SJSA1 (cell line): ENCODE measurements at places on chromosomes 3 and 15. TPM values are rescaled to one million over a fixed set of nuclear protein-coding genes. Genes with fewer than 3 reads are reported as not detected.

DNA sequence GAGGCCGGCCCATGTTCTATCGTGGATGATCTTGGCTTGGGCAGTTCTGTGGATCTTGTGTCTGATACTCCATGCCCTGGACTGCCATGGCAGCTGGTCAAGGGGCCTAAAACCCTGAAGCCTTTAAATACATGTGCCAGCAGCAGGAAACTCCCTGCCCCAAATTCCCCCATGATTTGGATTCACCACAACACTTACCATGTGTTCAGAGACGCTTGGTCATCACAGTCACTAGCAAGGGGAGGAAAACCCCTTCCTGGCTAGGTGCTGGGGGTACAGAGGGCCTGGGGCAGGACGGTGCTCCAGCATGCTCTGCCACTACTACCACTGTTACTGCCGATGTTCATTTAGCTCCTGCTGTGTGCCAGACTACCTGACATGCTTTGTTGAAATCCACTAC lies 94.4 kb downstream of the DNAJB8 start:
- DNase-seq = no peak

GRCh38 chr15:40847223-40847961 lies 3.5 kb downstream of the SPINT1 start:
- no peak for DNase-seq

DNA sequence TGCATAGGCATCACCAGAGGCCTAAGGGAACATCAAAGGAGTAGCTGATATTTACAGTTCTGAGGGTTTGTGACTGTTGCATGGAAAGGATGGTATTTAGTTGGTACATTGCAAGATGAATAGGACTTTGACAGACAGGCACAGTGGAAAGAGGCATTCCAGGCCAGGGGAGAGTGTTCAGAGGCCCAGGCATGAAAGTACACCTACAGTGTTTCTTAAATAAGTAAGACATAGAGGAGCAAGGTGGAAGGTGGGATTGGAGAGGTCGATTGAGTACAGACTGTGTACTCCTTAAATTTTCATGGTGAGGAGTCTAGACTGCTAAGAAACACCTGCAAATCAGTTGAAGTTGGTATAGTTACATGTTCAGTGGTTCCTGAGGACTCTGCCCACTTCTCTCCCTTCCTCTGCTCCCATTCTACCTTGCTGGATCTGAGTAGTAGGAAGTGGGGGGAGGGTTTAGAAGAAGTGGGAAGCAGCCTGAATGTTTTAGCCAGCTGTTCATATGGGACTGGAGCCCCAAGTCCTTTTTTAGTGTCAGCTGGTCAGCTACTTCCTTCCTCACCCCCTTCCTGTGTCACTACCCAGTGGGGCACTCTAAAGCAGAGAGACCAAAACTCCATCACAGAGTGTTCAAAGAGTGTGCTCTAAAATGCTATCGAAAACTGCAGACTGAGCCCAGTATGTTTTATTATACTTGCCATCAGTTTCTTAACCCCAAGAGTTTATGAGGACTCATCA lies 14.0 kb downstream of the KLHL18 start:
- no peak for DNase-seq

DNA sequence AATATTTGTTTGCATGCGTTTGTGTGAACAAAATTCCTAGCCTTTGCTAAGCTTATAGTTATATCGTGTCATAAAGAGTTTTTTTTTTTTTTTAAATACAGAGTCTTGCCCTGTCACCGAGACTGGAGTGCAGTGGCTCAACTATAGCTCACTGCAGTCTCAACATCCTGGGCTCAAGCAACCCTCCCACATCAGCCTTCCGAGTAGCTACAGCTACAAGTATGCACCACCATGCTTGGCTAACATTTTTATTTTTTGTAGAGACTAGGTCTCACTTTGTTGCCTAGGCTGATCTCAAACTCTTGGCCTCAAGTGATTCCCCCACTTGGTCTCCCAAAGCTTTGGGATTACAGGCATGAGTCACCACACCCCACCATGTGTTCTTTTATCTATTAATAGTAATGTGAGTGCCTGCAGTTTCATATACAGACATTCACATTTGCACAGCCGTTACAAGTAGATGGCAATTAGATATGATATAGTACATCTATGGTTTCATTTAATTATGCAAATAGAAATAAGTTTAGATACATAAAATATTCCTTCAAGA lies 848.6 kb downstream of the PDCD6IP start:
- no peak for DNase-seq

- peak; percentile 60 for DNase-seq
Measured at GRCh38 chr3:125585595-125586223, 9.6 kb downstream of the OSBPL11 start.

GRCh38 chr15:68186671-68187397 lies 18.3 kb downstream of the CALML4 start:
- no peak for DNase-seq

DNA sequence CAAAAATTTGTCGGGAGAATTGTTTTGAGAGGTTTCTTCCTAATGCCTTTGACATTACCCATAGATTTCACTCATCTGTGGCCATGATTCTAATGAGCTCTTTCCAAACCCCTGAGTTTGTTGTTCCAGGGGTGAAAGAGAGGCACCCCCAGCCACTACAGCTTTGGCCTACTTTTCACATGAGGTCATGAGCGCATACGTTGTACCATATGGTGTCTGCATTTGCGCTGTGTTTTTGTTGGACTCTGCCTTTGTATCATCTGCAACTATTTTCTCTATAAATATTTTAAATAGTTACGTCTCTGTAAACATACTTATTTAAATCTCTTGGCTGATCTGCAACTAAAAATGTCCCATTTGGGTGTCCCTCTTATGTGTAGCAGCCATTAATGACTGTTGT lies 107.9 kb downstream of the LRTM1 start:
- no peak for DNase-seq

DNA sequence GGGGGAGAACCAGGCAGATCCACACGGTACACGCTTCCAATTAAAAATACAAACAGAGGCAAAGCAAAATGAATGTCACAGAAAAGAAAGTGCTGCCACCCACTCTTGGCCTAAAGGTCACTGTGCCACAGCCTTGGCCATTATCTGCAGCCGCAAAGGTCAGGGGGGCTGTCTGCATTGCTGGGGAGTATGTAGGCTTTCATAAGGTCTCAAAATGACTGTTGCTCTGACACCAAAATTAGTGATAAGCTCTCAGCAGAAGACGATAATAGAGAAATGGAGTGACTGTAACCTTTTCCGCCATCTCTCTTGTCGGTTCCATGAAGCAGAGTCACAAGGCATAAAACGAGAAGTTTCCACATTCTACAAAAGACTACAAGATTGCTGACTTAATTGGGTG lies 374.2 kb upstream of the ICE2 start:
- DNase-seq = no peak

DNA sequence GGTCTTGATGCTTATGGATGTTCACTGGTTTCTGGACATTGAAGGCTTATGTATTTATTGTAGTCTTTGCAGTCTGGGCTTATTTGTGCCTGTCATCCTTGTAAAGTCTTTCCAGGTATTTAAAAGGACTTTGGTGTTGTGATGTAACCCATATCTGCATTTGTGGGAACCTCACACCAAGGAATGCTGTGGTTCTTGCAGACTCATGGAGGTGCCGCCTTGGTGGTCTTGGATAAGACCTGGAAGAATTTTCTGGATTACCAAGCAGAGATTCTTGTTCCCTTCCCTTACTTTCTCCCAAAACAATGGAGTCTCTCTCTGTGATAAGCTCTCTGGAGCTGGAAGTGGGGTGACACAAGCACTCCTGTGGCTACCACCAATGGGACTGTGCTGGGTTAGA lies 363.5 kb upstream of the NECTIN3 start:
- no peak for DNase-seq

GRCh38 chr3:38987456-38987855 lies 64.3 kb downstream of the SCN11A start:
- DNase-seq = no peak

DNA sequence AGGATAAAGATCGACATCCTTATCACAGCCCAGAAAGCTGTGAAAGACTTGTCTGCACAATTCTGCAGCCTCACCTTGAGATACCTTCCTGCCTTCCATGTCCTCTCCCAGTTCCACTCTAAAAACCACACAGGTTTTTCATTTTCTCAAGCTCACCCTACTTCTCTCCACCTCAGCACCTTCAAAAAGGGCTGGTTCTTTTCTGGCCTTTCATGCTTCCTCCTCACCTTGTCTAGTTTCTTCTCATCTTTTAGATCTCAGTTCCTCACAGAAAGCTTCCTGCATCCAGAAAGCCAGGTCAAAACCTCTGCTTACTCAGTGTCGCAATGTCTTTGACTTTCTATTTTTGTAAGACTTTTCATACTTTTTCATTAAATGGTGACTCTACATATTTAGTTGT lies 140.2 kb upstream of the STT3B start:
- no peak for DNase-seq

GRCh38 chr15:99989095-99989494 lies 255.9 kb upstream of the LYSMD4 start:
- no peak for DNase-seq

DNA sequence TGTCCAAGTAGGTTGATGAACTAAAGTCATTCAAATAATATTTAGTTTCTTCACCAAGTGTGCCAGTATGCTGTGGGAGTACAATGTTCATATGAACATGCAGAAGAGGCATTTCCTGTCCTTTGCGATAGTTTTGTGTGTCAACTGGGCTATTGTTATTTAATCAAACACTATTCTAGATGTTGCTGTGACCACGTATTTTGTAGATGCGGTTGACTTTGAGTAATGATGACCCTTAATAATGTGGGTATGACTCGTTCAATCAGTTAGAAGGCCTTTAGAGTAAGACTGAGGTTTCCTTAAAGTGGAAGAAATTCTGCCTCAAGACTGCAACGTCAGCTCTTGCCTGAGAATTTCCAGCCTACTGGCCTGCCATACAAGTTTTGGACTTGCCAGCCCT lies 470.7 kb upstream of the CBLB start:
- DNase-seq = no peak

DNA sequence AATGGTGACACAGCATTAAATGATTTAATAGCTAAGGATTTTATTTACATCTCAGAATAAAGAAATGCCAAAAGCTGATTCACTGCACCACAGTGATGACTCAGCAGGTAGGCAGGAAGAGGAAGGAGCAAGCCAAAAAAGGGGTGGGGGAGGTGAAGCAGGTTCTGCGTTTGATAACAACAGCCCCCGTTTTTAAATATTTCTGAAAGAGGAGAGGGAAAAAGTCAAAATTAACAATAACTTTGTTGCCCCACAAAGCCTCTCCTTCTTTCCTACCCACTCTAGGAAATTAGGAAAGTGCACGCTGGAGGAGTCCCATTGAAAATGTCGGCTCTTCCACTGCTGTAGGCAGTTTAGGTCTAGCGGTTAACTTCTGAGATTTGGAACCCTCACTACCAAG lies 9.9 kb upstream of the CCDC54 start:
- peak; percentile 72 for DNase-seq

GRCh38 chr3:63654931-63655330 lies 2.5 kb downstream of the SNTN start:
- DNase-seq = no peak

DNA sequence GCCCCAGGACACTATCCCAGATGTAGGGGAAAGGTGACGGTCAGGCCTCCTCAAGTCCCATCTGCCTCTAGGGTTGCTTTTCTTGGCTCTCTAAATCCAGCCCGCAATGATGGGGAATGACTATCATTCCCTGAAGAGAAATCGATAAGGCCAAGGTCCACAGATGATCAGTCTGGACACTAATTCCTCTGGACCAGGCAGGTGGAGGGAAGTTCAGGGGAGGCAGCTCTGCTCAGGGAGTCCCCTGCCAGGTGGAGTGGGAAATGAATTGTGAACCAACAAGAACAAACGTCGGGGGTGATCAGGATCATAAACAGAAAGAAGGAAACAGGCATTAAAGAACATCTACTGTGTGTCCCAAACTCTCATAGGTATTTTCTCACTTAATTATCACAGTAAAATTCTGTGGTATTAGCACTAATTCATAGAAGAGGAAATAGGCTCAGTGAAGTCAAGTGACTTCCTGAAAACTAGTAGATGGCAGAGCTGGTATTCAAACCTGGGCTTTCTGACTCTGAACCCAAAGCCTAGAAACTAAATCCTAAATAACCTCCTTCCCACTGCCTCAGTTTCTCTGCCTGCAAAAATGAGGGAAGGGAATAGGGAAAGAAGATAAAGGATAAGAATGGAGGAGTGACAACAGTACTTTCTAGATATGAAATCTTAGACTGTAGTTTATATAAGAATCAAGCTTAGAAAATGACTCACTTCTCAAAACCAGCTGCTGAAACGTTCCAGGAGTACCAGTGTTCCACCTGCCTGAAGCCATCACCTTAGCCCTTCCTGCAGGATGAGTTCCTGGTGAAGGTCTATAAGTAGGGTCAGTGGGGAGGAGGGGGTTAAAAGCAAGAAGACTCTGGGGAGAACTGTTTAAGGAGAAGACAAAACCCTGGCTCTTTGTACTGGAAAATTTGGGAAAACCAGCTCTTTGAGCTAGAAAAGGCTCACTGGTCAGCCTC lies 7.5 kb downstream of the BMF start:
- peak; percentile 27 for DNase-seq

DNA sequence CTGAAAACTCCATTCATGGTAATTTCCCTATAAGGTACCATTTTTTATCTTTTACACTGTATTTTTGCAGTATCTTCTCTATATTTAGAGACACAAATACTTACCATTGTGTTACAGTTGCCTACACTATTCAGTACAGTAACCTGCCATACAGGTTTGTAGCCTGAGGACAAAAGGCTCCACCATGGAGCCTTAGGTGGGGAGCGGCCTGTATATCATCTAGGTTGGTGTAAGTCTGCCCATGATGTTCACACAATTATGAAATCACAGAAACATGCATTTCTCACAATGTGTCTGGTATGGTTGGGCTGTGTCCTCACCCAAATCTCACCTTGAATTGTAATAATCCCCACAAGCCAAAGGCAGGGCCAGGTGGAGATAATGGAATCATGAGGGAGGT lies 43.9 kb upstream of the LYSMD4 start:
- no peak for DNase-seq

DNA sequence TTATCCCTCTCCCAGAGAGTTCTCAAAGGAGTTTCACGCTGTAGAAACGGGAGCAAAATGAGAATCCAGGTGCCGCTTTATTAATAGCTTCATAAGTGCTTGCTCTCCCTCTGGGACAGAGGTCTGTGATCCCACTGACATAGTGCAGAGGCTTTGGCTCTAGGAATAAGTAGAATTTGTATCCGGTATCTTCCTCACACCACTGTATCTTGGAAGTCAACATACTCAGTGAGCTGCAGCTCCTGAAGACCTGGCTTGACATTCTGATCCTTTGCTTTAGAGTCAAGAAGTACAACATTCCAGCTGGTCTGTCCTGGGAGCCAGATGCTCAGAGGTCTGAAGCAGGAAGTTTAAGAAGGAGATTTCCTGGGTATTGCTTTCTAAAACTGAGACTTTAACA lies 323.0 kb downstream of the LPP start:
- no peak for DNase-seq

- no peak for DNase-seq
Measured at GRCh38 chr15:45476410-45476809, 46.1 kb downstream of the SLC30A4 start.

GRCh38 chr3:49173116-49173791 lies 1.9 kb downstream of the KLHDC8B start:
- no peak for DNase-seq

- DNase-seq = no peak
Measured at GRCh38 chr3:115626721-115627120, 3.4 kb downstream of the GAP43 start.

Gene CCR2
- not detected in 2 replicates for total RNA-seq

Gene APBA2
- 51.9 and 53.3 TPM in 2 replicates for total RNA-seq

Gene ZDHHC23
- 0.45 and 0.47 TPM in 2 replicates for total RNA-seq

Gene NOX5
- total RNA-seq = not detected in 2 replicates

Gene SNRK
- total RNA-seq = 13.5 and 14.8 TPM in 2 replicates

Gene SSUH2
- total RNA-seq = 0.11 TPM in 1 of 2 replicates, not detected in the other

Gene ASB14
- not detected in 2 replicates for total RNA-seq

Gene HDC
- not detected in 2 replicates for total RNA-seq

Gene CHAC1
- total RNA-seq = 1.6 and 1.9 TPM in 2 replicates

Gene FAM81A
- 1.6 and 2.8 TPM in 2 replicates for total RNA-seq

Gene SNX22
- total RNA-seq = 0.05 TPM in 1 of 2 replicates, not detected in the other
